ENCODE measurements at places on chromosomes 1 and 21. TPM values are rescaled to one million over a fixed set of nuclear protein-coding genes. Genes with fewer than 3 reads are reported as not detected.

The TMEM52 gene
- not detected for total RNA-seq

The CNIH3 gene
- 1.8 TPM for total RNA-seq

The C1orf185 gene
- not detected for total RNA-seq

The SELP gene
- 1.9 TPM for total RNA-seq

The AIRE gene
- total RNA-seq = not detected

The LHX8 gene
- not detected for total RNA-seq

The PADI3 gene
- total RNA-seq = not detected

The ABCA4 gene
- not detected for total RNA-seq

The S100A4 gene
- total RNA-seq = 329 TPM

The LRRIQ3 gene
- 2.2 TPM for total RNA-seq

The SPRR3 gene
- total RNA-seq = not detected

The LIPI gene
- total RNA-seq = not detected

The ATP1B1 gene
- 3.5 TPM for total RNA-seq

The MX1 gene
- 75.3 TPM for total RNA-seq

The S100A7 gene
- not detected for total RNA-seq

The TCHH gene
- total RNA-seq = not detected
